ENCODE measurements at places on chromosomes 5 and 9. TPM values are rescaled to one million over a fixed set of nuclear protein-coding genes. Genes with fewer than 3 reads are reported as not detected.

NPR3 gene
- total RNA-seq = 11.0 TPM

RNF208 gene
- total RNA-seq = 6.9 TPM

HAVCR2 gene
- 2.7 TPM for total RNA-seq

PCDHGA10 gene
- total RNA-seq = 6.1 TPM

C5orf52 gene
- total RNA-seq = not detected

HRH2 gene
- 35.8 TPM for total RNA-seq
